ENCODE measurements at places on chromosomes 2 and 18.
A peak's percentile ranks its signal among the peaks of the same experiment; 100 is the strongest.

DNA sequence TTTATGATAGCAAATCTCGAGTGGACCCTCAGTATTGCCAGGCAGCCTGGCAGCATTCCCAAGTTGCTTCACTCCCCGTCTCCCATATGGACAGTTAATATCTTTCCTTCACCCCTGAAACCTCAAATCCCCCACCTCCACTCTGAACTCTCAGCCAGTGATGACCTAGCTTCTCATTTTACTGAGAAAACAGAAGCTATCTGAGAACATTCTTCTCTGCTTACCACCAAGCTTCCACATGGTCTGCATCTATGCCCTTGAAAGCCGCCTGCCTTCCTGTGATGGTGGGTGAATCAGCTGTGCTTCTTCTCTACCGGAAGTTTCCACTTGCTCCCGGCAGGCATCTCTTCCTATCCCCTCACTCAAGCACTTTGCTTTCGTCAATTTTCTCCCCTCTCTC lies 529.2 kb downstream of the EPHA4 start:
- no peak for DNase-seq

GRCh38 chr2:66405473-66405872 lies 29.5 kb upstream of the MEIS1 start:
- DNase-seq = no peak

DNA sequence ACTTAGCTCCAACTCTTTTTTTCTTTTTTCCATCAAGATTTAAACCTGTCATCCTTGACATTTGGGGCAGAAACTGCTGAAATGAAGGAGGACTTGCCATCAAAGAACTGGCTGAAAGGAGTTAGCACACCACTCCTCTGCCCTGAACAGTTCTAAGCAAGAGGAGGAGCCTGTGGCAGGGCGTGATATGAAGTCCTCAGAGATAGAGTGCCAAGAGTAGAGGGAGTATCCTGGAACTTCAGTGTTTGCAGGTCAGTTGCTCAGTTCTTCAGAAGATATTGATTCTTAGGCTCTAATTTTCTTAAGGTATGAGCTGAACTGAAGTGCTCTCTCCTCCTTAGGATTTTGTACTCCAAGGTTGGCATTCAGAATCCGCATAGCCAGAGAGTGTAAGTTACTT lies 15.2 kb downstream of the NABP1 start:
- no peak for DNase-seq

GRCh38 chr2:59586176-59586575 lies 967.3 kb downstream of the BCL11A start:
- DNase-seq = no peak

GRCh38 chr2:24707143-24707542 lies 86.0 kb downstream of the PTRHD1 start:
- DNase-seq = no peak

- DNase-seq = no peak
These were observed 26.3 kb downstream of the RMC1 start for GRCh38 chr18:23529604-23530003.

- peak; percentile 75 for DNase-seq
These were observed 43.5 kb downstream of the FBLN7 start for GRCh38 chr2:112181571-112182290.

DNA sequence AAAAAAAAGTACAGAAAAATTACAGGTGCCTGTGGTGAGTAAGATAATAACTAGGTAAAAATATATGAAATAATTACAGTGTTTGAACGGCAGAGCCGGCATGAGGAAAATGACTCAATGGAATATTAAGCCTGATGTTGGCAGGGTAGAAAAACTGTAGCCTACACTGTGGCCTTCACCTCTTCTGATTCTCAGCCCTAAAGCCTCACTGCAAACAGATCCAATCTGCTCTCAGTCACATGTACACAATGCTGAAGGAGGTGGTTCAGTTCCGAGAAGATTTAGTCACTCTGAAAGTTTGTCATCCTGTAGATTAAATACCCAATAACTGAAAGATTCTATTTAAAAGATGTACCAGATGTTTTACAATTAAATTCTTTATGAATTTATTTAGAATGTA lies 66.9 kb upstream of the MAP3K20 start:
- DNase-seq = no peak

DNA sequence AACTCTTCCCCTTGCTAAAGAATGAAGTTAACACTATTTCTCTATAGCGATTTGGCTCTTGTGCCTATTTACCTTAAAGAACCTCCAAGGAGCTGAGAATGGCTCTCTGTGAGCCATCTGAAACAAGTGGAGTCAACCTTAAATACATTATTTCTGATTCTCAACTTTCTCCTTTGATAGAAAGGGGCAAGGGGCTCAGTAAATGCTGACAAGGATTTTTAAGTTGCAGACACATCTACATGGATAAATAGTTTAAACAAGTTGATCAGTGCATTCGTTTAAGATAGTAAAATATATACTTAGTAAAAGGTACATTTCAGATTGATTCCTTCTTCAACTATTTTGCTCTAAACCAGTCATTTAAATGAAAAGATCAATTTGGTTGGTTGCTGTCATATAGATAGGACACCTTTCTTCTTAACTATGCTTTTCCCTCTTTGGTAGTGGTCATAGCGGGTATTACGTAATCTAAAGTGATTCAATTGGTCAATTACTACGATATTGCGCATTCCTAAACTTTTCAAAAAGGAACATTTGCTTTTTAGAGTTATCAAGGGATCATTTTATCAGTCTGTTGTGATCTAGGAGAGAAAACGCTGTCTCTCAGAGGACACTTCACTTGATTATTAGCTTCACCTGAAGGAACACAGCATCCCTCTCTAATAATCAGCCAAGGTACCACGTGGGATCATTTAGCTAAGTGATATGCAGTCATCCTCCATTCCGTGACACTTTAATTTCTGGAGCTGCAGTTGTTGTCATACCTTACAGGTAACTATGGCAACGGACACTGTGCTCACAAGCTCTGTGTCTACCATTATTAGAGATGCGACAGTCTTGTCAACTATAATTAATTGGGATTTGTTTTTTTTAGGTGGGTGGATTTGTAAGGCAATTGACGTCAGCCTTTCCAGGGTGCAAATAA lies 50.9 kb upstream of the KCNE4 start:
- DNase-seq = no peak

DNA sequence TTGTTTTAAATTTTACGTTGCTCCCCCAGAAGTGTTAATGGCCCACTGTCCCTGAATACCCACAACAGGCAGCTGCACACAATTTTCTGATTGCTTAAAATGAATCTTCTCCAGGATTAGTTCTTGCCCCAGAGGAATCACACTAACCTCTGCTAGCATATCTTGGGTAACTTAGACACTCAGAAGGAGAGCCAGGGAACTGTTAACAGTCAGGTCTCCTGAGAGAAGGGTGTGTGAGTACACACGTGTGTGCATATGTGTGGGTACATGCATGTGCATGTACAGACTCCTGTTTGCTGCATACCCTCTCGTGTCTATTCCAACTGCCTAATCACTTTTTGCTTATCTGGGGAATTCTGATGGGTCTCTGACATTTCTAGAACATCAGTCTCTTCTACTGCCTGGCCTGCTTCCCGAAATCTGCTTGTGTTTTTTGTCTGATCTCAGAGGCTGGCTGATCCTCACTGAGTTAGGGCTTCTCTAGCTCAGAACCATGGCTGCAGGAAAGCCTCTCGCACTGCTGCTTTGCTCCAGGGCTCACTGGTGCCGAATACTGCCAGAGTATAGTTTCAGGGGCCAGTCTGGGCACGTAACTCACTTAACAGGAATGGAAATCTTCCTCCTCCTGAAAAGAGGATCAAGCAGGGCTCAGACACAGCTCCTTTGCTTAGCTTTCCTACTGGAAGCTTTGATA lies 62.8 kb downstream of the PRELID3A start:
- DNase-seq = no peak

DNA sequence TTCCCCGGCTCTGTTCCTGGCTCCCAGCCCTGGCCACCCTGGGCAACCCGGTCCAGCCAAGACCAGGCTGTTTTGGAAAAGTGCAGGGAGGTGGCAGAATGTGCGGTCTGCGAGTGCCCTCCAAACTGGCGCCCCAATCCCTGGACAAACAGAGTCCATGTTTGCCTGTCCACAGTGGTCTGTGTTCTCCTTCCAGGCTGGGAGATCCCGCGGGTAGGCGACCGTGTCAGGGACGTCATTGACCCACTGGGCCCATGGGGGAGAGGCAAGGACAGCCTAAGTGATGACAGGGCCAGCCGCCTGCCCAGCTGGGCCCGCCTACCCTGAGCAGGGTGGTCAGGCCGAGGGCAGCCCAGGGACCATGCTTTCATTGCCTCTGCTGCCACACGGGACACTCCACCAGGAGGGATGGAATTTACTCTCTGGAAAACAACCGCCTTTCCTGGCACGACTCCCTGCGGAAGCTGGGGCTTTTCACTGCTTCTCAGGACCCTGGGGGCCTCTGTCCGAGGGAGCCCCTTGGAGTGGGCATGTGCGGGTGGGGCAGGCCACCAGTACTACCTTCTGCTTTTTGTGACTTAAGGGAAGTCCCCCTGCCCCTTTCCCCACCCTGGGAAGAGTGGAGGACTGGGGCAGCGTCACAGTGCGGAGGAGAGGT lies 20.1 kb downstream of the CYP26B1 start:
- DNase-seq = peak; percentile 41

DNA sequence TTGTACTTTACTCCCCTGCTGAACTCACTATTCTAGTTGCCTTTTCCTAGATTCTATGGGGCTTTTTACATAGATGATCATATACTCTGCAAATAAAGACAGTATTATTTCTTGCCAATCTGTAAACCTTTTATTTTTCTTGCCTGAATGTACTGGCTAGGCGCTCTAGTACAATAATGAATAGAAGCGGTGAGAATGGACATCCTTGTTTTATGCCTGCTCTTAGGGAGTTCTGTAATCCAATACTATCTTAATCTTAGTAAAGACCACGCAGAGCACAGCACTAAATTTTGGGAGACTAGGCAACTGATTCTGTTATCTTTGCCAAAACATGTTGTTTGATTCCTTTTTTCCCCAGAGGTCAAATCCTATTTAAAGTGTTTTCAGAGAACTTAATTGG lies 7.0 kb downstream of the KRCC1 start:
- DNase-seq = no peak

DNA sequence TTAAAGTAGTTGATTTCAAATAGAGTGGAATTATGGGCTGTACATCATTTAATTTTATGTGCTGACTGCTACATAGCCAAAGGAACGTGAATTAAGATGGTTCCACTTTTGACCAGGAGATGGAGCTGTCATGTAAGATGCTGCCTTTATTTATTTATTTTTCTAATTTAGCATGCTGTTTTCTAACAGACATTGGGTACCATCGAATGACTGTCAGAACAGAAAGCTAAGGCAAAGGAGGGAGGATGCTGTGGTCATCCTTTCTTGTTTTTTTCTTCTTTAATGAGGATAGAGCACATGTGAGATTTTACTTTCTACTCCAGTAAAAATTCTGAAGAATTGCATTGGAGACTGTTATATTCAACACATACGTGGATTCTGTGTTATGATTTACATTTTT lies at the start of gene SCN2A:
Gene SCN2A, plus strand, starts transcription at position 185 of the 400 bp plus-strand sequence. CDS start 56,410 bp downstream, outside the sequence.
- no peak for DNase-seq

DNA sequence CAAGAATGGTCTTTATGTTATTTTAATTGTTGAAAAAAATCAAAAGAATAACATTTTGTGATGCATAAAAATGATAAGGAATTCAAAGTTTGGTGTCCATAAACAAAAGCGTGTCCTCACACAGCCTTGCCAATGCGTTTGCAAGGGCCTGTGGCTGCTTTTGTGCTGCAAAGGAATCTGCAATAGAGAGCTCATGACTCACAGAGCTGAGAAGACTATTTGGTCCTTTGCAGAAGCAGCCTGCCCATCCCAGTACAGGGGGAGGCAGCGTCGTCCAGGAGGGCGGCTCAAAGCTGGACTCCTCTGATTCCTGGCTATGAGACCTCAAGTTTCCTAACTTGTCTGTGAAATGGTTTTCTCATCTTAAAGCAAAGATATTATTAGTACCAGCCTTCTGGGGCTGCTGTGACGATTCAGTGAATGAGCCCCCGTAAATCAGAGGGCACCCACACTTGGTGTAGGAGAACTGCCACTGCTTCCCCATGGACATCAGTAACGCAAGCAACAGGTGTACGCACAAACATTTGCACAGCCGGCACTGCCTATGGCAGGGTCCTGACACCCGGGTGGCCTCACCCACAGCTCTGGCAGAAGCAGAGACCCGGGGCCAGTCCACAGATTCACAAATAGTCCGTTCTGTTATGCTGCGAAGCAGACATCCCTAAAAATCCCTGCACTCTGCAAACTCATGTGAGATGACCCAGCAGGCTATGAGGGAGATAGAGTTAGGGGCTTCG lies 70.6 kb upstream of the ASAP2 start:
- no peak for DNase-seq

- DNase-seq = no peak
These were observed 17.7 kb upstream of the RGPD4 start for GRCh38 chr2:107808959-107809358.

DNA sequence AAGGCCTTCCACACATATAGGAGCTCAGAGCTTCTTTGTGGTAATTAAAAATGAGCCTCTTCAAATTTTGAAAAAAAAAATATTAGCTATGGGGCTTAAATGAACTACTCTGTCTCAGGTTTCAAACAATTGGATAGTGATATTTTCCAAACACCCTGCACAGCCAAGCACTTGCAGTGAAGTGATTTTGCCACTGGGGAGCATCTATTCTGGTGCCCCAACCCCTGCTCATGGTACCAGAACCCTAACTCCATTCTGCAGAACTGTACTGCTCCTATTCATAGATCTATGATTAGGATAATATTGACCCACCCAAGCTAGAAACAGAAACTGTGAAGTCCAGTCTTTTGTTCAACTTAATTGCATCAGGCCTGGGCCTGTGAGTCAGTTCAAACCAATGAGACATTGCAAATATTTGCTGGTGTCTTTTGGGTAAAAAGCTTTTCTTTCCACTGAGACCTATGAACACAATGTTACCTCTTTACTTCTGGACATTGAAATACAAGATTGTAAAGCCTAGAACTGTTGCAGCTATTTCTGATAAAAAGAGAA lies 324.0 kb downstream of the GALNT13 start:
- DNase-seq = no peak

- no peak for DNase-seq
These were observed 55.8 kb downstream of the MYOM1 start for GRCh38 chr18:3163968-3164367.

DNA sequence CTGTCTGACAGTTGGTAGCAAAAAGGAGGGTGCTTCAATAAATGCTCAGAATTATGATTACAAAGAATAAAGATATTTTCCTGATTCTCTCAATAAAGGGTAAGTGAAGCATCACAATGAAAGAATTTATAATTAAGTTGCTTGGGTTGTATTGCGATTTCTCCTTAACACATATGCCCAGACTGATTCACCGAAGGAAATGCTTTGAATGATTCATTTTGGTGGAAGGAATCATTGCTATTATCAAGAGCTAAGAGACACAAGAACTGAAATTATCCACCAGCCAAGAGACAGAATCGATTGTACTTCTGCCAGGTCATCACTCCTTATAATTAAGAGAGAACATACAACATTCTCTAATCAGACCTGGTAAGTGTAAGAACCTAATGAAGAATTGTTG lies 301.4 kb downstream of the NR4A2 start:
- DNase-seq = no peak

GRCh38 chr2:194718881-194719280 lies 938.1 kb upstream of the SLC39A10 start:
- DNase-seq = no peak

DNA sequence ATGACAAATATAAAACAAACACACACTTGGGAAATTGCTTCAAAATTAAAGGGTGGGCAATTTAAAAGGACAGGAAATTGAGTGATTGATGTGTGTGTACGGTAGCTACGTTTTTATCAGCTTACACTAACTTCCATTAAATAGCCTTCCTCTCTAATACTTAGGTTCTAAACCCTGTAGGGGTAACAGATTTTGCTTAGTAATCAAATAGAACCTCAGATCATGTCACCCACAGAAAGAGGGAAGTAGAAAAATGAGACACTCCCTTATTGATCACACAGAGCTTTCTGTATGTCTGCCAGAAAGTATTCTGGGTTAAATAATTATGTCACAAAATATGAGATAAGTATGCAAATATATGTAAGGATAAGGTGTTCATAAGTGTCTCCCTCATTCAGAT lies 93.3 kb downstream of the ICA1L start:
- no peak for DNase-seq

Measured in activated CD8-positive, alpha-beta memory T cell treated with anti-CD3 and anti-CD28 coated beads for 24 hours (primary cell).